ENCODE measurements at places on chromosomes 11 and 22.

- DNase-seq = no peak
Measured at GRCh38 chr11:121330614-121331435, 38.3 kb downstream of the SC5D start.

DNA sequence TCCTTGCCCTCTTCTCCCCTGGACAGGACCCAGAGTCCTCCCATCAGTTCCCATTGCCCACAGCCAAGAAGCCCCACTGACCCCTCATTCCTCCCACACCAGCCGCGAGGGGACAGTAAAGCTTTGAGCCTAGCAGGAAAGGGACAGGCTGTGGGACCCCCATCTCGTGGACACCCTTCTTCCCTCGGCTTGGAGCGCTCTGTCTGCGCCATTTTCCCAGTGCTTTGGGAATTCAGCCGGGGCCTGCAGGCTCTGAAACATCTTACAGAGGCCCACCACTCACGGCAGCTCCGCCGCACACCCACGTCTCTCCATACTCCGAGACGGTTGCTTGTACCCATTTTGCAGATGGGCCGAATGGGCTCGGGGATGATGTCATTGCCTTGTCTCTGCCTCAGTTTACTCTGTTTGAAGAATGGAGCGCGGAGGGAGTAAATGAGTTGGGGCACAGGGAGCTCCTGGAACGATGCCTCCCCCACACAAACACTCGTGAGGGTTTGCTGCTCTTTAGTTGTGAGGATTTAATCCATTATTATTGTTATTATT, 447.7 kb downstream of the TBC1D22A start:
- DNase-seq = no peak

- DNase-seq = no peak
Measured at GRCh38 chr22:36617694-36618522, 85.6 kb downstream of the CACNG2 start.

GRCh38 chr11:132496341-132496740, 1036.0 kb downstream of the OPCML start:
- no peak for DNase-seq

All from nucleus accumbens (tissue), 56 donors.